Glutamatergic neuron (in vitro differentiated cells): ENCODE measurements at places on chromosomes 16 and 17. TPM values are rescaled to one million over a fixed set of nuclear protein-coding genes. Genes with fewer than 3 reads are reported as not detected.

DNA sequence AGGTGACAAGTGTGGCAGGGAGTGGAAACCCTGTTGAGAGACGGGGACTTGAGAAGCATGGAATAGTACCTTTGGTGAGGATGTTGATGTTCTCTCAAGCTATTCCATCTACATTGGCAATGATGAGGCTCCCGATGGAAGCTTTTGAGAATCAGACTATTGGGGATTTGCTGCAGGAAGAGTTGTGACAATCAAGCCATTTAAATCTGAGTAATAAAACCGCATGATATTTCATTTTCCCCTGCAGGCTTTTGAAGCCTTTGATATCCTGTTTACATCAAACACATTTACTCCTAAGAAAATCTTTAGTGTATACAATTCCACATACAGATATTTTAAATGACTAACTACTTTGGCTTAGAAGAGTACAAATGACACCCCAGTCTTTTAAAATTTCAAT lies 49.0 kb upstream of the CRYM start:
- no peak overlapping the region for H3K4me3 ChIP-seq
- DNase-seq, result no peak
- H3K27ac ChIP-seq, result no peak overlapping the region
- no peaks in the 10 kb centered on the region for H3K27me3 ChIP-seq
- no peaks in the 10 kb centered on the region for H3K4me1 ChIP-seq

BAHCC1 gene
- total RNA-seq, result 111 TPM

CLEC10A gene
- not detected for total RNA-seq

DNA sequence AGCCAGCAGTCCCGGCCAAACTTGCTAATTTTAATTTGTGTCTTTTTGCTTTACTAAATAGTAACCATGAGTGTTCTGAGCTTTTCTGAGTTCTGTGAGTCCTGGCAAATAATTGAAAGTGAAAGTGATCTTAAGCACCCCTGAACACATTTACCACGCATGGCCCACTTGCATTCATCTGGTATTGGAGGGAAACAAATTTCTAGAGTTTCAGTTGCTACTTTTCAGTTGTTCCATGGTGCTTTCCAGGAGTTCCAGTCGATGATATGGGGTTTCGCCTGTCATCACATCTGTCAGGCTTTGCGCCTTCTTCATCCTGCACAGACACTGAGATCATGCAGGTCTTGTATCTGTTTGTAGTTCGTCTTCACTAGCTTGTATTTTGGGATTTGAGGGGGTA lies 44.1 kb downstream of the CRLF3 start:
- no peaks in the 10 kb centered on the region for H3K36me3 ChIP-seq
- no peaks in the 10 kb centered on the region for H3K4me1 ChIP-seq

DNA sequence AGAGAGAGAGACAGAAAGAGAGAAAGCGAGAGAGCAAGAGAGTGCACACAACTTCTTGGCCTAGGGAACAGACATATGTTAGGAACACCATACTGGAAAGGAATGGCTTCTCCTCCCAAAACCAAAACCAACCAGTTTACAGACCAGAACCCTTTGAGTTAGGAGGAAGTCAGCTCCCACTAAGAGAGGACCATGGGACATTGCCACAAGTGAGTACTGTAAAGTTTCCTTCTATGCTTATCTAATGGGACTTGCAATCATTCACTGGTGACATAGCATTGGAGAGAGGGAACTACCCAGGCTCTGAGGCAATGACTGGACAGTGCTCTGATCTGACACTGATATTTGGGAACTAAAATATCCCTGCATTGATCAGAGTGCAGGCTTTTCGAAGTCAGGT lies 32.4 kb downstream of the TBC1D3B start:
- H3K36me3 ChIP-seq, result no peaks in the 10 kb centered on the region
- no peak overlapping the region for H3K4me3 ChIP-seq
- H3K4me1 ChIP-seq, result peaks cover 3% of the 10 kb centered on the region
- H3K27me3 ChIP-seq, result no peaks in the 10 kb centered on the region

- H3K4me3 ChIP-seq, result no peak overlapping the region
- no peak for DNase-seq
- peaks cover 5% of the 10 kb centered on the region for H3K4me1 ChIP-seq
- no peaks in the 10 kb centered on the region for H3K27me3 ChIP-seq
- H3K27ac ChIP-seq, result no peak overlapping the region
- no peaks in the 10 kb centered on the region for H3K36me3 ChIP-seq
These were observed 374.5 kb upstream of the MON1B start for GRCh38 chr16:76816475-76816874.

BRIP1 gene
- total RNA-seq, result 2.4 TPM

DNA sequence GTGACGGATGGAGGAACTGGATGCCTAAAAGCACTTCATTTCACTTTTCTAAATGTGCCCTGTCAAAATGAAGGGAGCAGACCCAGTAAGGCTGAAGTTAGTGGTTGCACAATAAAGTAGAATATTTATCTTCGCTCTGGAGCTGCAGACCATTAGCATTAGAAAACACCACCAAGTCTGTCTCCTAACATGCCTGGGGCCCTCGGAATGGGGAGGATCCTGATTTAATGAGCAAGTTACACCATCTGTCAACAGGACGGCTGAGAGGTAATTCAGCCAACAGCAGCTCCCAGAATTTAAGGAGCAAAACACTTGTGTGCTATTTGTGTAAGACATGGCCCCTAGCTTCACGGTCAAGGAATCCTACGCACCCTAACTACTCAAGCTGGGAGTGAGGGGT lies 22.3 kb downstream of the CA10 start:
- H3K36me3 ChIP-seq, result no peaks in the 10 kb centered on the region
- no peak for DNase-seq
- H3K4me3 ChIP-seq, result peak overlapping the region; percentile 25
- peaks cover 25% of the 10 kb centered on the region for H3K4me1 ChIP-seq
- H3K27ac ChIP-seq, result peak overlapping the region; percentile 83

- peak within 1 kb of the TSS; percentile 94 for H3K4me3 ChIP-seq
- peaks cover 19% of the 10 kb centered on the region for H3K27me3 ChIP-seq
- peak; percentile 59 for DNase-seq
- H3K36me3 ChIP-seq, result no peaks in the 10 kb centered on the region
- H3K4me1 ChIP-seq, result peaks cover 42% of the 10 kb centered on the region
These were observed at the start of gene ACSF3 for GRCh38 chr16:89093602-89094251. Gene ACSF3 (plus strand): TSS chr16:89093852. CDS start chr16:89100682, 6,830 bp downstream.

DNA sequence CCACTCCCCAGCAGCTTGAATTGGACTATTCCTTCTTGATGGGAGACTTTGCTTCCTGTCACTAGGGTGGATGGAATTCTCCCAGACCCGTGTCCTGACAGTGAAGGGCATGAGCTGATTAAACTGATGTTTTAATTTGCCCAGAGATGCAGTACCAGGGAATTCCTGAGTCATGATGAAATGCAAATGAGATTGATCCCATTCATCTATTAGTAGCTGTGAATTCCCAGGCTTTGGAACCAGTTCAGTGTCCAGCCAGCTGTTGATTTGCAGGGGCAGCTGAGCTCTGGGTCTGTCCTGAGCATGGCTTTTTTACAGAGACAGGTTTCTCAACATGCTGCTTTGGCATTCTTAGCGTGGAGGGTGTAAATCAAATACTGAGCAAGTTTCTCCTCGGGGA lies 157.9 kb downstream of the PITPNC1 start:
- no peaks in the 10 kb centered on the region for H3K36me3 ChIP-seq
- H3K4me1 ChIP-seq, result peaks cover 38% of the 10 kb centered on the region
- H3K4me3 ChIP-seq, result no peak overlapping the region
- no peak for DNase-seq
- peaks cover 2% of the 10 kb centered on the region for H3K27me3 ChIP-seq

ZNF830 gene
- 19.1 TPM for total RNA-seq

GRCh38 chr16:31186176-31186575 lies 6.2 kb downstream of the FUS start:
- H3K4me3 ChIP-seq, result no peak overlapping the region
- peaks cover 13% of the 10 kb centered on the region for H3K27me3 ChIP-seq
- peaks cover 9% of the 10 kb centered on the region for H3K36me3 ChIP-seq
- peaks cover 15% of the 10 kb centered on the region for H3K4me1 ChIP-seq
- no peak for DNase-seq
- H3K27ac ChIP-seq, result no peak overlapping the region

DNA sequence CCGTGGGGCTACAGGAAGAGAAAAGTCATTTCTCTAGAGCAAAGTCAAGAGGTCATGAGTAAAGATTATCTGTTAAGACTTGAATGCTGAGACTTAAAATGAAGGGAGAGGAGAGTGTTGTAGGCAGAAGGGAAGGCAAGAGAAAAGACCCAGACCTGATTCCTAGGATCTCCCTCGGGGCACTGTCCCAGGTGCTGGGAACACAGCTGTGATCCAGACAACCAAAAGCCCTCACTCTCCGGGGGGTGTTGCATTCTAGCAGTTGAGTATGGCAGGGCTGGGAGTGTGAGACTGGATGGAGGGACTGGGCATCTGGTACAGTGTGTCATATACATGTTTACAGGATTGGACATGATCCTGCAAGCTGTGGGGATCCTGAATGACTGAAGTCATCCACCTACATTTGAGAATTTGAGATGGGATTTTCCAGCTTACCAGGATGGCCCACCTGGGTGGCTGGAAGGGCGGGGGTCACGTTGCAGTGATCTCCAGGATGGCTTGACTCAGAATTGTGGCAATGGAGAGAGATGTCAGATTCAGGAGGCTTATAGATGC lies 29.1 kb downstream of the ARSG start:
- peaks cover 13% of the 10 kb centered on the region for H3K4me1 ChIP-seq
- H3K36me3 ChIP-seq, result no peaks in the 10 kb centered on the region
- H3K4me3 ChIP-seq, result no peak overlapping the region
- peaks cover 2% of the 10 kb centered on the region for H3K27me3 ChIP-seq
- H3K27ac ChIP-seq, result no peak overlapping the region

FBXL19 gene
- total RNA-seq, result 76.8 TPM

SLC25A11 gene
- 72.2 TPM for total RNA-seq

FAM20A gene
- 0.37 TPM for total RNA-seq

- peaks cover 7% of the 10 kb centered on the region for H3K36me3 ChIP-seq
- no peak for DNase-seq
- H3K27ac ChIP-seq, result no peak overlapping the region
- H3K4me1 ChIP-seq, result peaks cover 26% of the 10 kb centered on the region
- peaks cover 5% of the 10 kb centered on the region for H3K27me3 ChIP-seq
These were observed 15.3 kb downstream of the TMEM204 start for GRCh38 chr16:1548727-1549126.

RASD1 gene
- 140 TPM for total RNA-seq

DNA sequence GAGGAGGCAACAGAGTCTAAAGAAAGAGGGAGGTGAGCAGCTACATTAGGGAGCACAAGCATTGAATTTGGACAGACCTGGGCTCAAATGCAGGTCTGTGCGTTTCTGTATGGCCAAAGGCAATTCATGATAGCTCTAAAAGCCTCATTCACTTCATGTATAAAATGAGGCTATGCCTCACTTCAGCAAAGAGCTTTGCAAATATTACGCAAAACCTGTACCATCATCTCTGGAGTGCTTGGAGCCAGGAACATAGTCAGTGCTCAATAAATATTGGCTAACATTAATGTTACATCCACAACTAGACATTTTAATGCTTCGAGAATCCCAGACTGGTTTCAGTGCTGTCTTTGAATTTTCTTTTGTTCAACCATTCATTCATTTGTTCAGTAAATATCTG lies 254.7 kb upstream of the CDH11 start:
- DNase-seq, result no peak
- no peak overlapping the region for H3K27ac ChIP-seq
- no peak overlapping the region for H3K4me3 ChIP-seq
- H3K36me3 ChIP-seq, result no peaks in the 10 kb centered on the region
- no peaks in the 10 kb centered on the region for H3K27me3 ChIP-seq
- H3K4me1 ChIP-seq, result no peaks in the 10 kb centered on the region

DNA sequence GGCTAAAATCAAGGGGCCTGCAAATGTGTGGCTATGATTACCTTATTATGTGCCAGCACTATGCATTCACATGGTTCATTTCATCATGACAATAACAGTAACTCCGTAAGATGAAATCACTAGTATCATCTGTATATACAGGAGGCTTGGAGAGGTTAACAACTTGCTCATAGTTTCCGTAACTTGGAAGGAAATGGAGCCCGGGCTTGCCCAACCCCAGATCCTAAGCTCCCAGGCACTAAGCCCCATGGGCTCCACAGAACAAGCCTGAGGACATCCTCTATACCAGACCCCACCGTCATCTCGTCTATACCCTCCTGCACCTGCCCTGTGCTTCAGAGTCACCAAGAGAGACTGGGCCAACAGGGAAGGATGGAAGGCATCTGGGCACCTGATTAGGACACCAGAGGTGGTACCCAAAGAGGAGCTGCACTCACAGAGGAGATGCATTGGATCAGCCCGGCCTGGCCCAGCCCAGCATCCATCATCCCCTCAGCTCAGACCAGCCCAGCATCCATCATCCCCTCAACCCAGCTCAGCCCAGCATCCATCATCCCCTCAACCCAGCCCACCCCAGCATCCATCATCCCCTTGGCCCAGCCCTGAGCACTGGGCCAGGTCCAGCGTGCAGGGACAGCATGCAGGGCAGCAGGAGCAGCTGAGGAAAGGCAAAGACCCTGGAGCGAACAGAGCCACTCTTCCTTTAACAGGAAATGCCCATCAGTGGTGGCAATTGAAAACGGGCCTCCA lies 28.5 kb downstream of the NSMCE1 start:
- H3K4me1 ChIP-seq, result peaks cover 33% of the 10 kb centered on the region
- H3K4me3 ChIP-seq, result no peak overlapping the region
- no peak for DNase-seq
- no peaks in the 10 kb centered on the region for H3K36me3 ChIP-seq

- no peaks in the 10 kb centered on the region for H3K36me3 ChIP-seq
- peaks cover 2% of the 10 kb centered on the region for H3K27me3 ChIP-seq
- H3K27ac ChIP-seq, result no peak overlapping the region
These were observed 103.1 kb downstream of the AATF start for GRCh38 chr17:37051833-37052232.

DNA sequence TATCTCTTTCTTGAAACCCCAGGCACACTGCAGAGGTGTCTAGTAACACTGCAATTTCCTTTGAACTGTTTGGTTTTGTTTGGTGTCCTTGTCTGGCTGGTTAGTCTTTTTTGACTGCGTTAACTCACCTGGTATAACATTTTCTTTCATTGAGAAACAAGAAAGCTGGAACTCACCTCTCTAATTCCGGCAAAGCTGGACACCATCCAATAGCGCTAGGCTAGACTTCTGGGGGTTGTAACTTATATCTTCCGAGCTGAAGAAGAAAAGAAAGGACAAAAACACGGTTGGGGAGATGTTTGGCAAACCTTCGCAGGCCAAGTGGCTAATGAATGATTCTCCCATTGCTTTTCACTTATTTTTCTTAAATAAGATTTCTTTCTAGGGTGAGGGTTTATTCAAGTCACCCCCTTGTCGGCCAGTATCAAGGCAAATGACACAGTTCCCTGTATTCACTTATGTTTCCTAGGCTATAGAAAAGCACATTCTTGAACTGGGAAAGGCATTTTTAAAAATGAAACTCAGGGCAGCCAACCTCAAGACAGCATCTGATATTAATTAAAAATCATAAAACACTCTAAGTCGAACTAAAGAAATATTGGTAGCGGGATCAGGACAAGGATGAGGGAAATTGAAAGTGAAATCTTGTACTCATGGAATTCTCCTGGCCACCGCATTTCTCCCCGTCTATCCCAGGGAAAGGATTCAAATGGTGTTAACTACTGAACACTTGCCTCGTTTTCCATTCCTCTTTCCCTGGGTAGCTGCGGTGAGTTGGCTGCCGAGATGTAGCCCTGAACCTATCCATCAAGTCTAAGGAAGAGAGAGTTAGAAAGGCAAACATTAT lies 95.9 kb upstream of the ZFHX3 start:
- H3K27me3 ChIP-seq, result peaks cover 3% of the 10 kb centered on the region
- no peak overlapping the region for H3K4me3 ChIP-seq
- H3K4me1 ChIP-seq, result peaks cover 22% of the 10 kb centered on the region
- no peaks in the 10 kb centered on the region for H3K36me3 ChIP-seq
- no peak overlapping the region for H3K27ac ChIP-seq

- no peak overlapping the region for H3K27ac ChIP-seq
- H3K36me3 ChIP-seq, result no peaks in the 10 kb centered on the region
- H3K4me1 ChIP-seq, result peaks cover 4% of the 10 kb centered on the region
- H3K27me3 ChIP-seq, result no peaks in the 10 kb centered on the region
- peak; percentile 77 for DNase-seq
These were observed 256.7 kb downstream of the CDH11 start for GRCh38 chr16:64865069-64865696.

HOXB5 gene
- not detected for total RNA-seq
